ENCODE measurements at places on chromosomes 7 and 10.

DNA sequence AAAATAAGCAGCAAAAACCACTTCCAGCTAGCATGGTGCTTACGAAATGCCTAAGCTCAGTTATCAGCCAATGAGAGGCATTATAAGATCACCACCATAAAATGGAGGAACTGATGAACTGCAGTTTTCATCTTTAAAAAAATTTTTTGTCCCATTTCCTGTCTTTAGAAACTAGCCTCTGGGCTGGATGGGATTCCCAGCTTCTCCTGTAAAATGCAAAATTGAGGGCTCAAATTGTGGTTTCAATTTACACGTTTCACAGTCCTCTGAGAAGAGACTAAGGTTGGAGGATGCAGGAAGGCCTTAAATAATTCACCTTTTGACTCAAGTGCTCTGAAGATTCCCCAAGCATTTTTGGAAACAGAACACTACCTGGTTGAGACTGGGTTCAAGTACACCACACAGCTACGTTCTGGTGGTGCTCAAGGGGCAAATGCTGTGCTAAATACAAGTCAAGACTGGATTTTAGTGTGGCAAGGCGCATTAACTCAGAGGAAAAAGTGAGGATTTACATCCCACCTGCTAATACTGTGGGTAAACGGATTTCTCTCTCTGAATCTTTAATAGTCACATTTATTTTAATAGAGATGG lies 951 bp downstream of the ZNF25 start:
- DNase-seq: no peak

DNA sequence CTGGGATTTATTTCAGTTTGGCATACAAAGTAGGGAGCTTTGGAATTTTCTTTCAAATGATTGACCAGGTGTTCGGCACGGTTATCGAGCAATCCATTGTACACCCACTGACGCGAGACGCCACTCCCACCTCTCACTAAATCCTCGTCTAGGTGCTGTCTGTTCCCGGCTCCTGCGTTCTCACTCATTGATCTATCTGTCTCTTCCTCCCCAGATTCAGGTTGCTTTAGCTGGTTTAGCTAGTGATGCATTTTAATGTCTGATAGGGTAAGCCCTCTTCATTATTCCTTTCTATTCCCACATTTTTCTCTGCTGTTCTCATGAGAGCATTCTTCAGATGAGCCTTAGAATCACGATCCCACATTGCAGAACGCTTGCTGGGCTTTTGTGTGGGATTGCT lies 91.7 kb downstream of the ELFN1 start:
- DNase-seq: no peak

- no peak for DNase-seq
Measured at GRCh38 chr7:8129318-8129659, 132.7 kb downstream of the ICA1 start.

- DNase-seq: no peak
Measured at GRCh38 chr7:140685407-140686087, 11.0 kb upstream of the NDUFB2 start.

DNA sequence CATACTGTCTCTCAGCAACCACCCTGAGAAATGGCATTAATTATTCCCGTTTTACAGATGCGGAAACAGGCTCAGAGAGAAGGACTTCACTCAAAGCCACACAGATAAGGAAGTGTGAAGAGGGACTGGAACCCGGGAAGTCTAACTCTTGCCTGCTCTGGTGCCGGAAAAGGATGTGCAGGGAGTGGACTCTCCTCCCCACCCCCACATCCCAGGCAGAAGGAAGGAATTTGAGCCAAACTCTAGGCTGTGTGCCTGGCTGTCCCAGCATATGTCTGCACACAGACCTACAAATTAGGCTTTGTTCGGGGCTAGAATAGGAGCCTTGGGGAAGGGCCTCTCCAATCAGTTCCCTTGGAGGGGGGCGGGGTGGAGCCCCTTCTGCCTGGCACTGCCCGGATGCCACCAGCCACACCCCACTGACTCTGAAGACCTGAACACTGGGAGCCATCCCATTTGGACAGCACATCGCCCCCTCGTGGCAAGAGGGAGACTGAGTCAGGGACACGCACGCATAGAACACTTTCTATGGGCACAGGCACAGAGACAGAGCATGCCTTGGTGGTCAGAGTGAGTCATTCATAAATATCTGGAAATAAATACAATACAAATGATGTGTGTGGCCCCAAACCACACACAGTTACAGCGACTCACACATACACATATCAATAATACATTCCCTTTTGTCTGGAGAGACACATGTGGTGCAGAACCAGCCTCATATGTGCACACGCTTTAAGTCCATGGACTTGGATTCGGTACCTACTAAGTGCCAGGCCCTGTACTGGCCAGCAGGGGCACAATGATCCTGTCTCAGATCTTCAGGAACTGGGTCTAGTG lies 13.1 kb downstream of the LZTS2 start:
- peak; percentile 83 for DNase-seq

GRCh38 chr7:101235050-101235449 lies 2.6 kb downstream of the CLDN15 start:
- no peak for DNase-seq

DNA sequence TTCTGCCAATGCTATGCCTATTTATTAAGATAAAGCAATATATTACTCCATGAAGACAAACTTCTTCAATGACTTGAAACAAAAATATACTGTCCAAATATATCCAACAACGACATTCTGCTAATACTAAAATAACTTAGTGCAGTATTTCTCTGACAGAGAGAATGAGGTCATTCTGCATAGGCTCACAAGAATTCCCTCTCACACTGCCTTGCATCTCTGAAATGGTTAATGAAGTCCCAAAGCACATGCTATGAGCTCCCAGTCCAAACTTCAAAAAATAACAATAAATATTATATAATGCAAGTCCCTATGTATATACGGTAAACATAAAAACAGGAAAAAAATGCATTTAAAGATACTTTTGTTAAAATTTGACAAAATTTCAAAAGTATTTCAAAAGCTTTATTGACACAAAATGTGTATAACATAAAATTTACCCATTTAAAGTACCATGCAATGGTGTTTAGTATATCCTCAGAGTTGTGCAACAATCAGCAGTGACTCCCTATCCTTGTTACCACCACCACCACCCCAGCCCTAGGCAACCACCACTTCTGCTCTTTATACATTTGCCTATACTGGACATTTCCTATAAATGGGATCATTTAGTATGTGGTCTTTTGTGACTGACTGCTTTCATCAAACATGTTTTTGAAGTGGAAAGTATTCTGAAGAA lies 27.6 kb downstream of the CHCHD3 start:
- DNase-seq: no peak

DNA sequence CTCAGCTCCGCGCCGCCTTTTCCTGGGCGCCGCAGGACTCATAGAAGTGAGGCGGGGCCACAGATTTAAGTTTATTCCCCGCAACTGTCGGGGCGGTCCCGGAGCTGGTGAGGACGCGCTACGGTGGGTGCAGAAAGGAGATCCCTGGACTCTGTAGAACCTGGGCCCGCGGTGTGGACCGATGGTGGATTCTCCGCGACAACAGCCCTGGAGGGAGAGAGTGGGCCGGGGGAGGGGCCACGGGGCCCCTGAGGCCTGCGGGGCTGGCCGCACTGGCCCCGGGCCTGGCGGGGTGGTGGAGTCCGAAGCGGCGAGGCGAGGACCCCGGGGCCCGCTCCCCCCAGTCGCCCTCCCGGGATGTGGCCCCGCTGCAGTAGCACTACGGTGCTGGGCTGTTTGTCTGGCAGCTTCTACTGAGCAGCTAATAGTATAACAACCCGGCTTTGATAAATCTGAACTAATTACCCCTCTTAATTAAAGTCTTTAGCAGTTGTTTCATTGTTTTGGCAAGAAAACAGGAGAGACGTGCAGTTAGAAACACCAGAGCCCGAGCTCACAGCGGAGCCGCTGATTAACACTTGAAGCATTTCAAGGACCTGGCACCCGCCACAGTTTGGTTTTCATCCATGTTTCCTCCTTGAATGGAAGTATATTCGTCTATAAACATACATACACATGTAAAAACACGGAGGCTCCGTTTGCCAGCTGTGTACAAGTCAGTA lies 4.2 kb downstream of the FEZF1 start:
- peak; percentile 46 for DNase-seq

GRCh38 chr10:97869091-97870042 lies 19.7 kb downstream of the GOLGA7B start:
- DNase-seq: peak; percentile 69

GRCh38 chr7:22911889-22912288 lies 89.2 kb upstream of the TOMM7 start:
- no peak for DNase-seq

- DNase-seq: peak; percentile 1
Measured at GRCh38 chr7:918441-919113, 35.9 kb downstream of the ADAP1 start.

DNA sequence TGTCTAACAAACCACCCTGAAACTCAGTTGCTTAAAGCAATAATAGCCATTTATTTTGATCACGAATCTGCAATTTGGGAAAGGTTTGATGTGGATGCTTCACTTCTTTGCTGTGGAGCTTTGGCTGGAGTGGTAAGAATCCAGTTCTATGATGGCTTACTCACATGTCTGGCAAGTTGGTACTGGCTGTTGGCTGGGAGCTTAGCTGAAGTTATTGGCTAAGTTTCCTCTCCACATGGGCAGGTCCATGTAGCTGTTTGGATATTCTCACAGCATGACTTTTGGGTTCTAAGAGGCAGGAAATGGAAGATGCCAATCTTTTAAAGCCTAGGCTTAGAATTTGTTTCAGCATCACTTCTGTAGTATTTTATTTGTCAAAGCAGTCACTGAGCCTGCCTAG lies 277.6 kb upstream of the NRP1 start:
- no peak for DNase-seq

GRCh38 chr10:125797424-125797823 lies 21.8 kb upstream of the MMP21 start:
- no peak for DNase-seq

DNA sequence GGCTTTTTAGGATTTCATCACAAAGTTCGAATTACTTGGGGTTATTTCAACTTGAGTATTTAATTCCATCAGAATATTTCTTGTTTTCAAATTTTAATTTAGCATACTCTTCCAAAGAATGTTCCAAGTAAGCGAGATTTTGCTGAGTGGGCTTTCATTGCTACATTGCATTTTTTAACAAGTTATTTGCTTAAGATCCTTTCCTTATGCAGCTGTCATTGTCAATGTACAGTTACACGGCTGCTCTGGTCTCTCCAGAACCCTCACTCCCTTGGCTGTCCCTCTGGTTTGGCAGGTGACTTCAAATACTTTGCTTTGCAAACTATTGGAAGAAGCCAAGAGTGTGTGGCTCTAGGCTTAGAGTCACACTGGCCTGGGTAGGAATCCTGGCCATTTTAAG lies 80.0 kb downstream of the CFAP58 start:
- no peak for DNase-seq

GRCh38 chr7:22563621-22564241 lies 63.7 kb upstream of the STEAP1B start:
- DNase-seq: peak; percentile 14

- DNase-seq: no peak
Measured at GRCh38 chr10:108788891-108789290, 1134.4 kb downstream of the XPNPEP1 start.

DNA sequence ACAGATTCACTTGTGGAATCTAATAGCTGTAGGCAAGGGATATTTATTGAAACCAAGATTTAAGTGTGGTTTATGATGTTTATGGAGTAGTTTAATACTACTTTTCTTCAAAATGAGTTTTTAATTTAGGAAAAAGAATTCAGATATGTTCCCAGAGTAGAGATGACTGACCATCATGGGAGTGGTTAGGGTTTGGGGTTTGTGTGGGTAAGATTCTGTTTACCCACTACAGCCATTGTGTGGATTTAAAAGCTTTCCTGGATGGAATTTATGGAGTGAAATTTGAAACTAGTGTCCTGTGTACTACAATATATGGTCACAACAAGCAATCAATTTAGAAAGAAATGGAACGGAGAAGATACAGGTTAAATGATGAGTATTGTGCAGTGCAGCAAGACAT lies 453.5 kb downstream of the AUTS2 start:
- DNase-seq: no peak

- no peak for DNase-seq
Measured at GRCh38 chr7:121914676-121915279, 41.8 kb downstream of the PTPRZ1 start.

- DNase-seq: no peak
Measured at GRCh38 chr10:18456984-18457383, 194.4 kb downstream of the NSUN6 start.

DNA sequence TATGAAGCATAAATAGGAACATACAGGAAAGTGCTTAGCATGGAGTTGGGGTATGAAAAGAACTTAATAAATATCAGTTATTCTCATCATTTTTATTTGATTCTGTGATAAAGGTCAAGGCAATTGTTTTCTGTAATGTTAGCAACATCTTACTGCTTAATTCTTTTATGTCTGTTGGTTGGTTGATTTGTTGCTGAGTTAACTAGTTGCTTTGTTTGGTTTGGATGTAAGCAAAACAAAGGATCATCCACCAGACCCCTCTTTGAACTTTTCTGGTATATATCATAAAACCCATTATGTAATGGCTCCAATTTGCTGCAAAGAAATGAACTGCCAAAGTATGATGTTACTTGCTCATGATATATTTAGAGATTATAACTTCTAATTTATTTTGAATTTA lies 44.5 kb downstream of the CH25H start:
- DNase-seq: no peak

GRCh38 chr7:68470836-68471435 lies 1127.3 kb upstream of the AUTS2 start:
- DNase-seq: no peak

DNA sequence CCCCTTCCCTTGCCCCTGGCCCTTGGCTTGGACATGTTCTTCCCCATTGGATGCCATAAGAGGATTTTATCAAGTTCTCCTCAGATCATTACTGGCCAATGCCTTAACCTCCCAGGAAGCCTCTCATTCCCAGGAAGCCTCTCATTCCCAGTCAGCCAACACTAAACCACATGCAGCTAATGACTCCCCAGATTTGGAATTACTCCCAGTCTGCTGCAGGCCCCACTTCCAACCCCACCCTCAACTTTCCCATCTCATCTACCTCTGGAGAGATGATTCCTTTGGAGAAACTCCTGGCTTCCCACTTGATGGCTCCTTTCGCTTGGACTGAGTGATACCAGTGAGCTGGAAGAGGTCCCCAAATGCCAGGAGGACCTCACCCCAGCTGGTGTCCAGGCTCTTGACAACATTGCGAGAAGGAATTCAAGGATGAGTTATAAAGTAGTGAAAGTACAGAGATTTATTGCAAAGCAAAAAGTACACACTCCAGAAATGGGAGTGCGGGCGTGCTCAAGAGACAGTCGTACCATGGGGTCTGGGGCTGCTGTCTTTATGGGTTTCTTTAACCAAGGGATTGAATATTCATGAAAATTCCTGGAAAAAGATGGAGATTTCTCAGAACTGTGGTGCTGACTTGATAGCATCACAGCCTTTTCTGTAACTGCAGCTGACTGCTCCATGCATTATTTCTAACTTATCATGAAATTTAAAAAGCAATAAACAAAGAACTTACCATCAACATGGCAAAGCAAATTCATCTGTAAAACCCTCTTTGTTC lies 117.2 kb upstream of the ADCY1 start:
- no peak for DNase-seq

DNA sequence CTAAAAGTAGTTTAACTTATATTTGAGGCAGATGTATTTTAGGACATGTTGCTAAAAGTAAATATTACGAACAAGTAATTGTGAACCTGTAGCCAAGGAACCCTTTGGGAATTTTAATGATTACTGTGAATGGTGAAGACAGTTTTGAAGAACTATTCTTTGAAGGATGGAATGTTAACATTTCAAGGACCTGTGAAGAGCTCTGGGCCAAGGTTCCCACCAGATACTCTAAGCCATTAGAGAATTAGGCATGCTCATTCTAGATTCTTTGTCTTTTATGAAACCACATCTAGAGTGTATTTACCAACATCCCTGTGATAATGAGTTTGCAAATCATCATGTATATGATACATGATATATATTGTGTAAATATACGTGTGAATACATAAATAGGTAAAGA lies 99.8 kb downstream of the SEPTIN7 start:
- no peak for DNase-seq

GRCh38 chr10:4826792-4827324 lies 851 bp downstream of the AKR1E2 start:
- no peak for DNase-seq

All from nephron progenitor cell (in vitro differentiated cells).